ENCODE measurements at places on chromosomes 16 and 17.

- DNase-seq, result no peak
Observed at GRCh38 chr17:47620503-47621245, 29.0 kb upstream of the KPNB1 start.

DNA sequence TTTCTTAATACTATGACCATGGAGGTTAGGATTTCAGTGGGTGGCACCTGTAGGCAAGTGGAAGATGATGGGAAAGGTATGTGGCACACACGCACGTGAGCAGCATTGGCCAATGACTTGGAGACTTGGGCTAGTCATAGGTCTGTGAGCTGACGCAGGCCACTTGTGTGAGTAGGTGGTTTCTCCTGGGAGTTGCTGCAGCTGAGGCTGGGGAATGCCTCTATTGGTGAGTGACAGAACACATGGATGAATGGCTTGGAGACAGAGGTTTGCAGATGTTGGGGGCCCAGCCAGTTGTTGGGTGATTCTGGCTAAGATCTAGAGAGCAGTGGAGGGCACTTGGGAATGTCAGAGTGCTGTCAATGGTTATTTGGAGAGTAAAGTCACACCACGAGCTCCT lies 64.1 kb downstream of the MARF1 start:
- no peak for DNase-seq

- no peak for DNase-seq
Observed at GRCh38 chr16:23587726-23588125, 8.4 kb downstream of the NDUFAB1 start.

DNA sequence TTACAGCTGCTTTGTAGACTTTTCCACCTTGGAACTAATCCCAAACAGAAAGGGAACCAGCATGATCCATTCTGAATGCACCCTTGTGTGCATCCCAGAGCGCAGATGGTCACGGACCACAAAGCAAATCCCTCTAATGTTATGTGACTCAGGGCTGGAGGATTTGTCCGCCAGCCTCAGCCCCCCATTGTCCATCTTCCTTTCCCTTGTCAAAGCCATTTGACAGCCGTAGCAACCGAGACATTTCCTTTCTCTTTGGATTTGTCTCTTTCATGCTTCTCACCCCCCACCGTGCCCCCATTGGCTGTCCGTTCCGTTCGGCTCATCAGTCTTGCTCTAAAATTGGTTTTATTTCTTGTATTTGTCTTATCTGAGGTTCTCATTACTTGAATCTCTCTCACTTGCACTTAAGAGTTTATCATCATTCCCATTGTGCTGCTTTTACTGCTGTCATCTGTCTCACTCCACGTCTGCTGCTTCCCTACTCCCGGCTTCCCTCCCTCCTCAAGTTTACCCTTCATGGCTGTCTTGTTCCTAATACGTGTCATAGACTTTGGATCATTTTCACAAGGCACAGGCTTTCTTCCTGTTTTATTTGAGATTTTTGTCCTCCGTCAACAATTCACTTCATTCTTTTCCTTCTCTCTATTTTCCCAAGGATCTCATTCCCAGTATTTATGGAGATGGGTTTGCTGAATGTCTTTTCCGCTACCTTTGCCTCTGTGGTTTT lies 163.4 kb upstream of the ERCC4 start:
- DNase-seq, result no peak

GRCh38 chr17:77485089-77485833 lies 344.5 kb downstream of the SEC14L1 start:
- no peak for DNase-seq

DNA sequence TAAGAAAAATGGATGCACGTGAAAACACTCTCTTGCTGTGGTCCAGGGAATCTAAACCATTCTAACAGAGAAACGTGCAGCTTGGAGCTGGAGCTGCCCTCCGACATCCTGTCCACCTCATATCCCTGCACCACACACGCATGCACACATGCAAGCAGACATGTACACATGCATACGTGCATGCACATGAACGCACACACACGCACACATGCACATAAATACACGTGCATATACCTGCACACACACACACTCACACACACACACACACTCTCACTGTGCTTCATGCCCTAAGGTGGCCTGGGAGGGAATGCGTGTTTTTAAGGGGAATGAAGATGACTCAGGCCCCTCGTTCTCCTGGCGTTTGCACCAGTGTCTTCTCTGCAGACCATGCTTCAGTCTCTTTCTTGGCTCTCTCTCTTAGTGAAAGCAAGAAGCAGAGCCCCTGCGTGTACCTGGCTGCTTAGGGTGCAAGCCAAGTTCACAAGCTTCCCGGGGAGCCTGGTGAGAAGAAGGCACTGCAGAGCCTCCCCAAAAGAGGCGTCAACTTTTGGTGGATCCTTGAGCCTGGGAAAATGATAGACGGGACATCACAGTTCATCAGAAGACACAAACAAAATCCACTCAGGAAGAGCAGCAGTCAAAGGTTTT lies 72.8 kb downstream of the GOSR1 start:
- no peak for DNase-seq

DNA sequence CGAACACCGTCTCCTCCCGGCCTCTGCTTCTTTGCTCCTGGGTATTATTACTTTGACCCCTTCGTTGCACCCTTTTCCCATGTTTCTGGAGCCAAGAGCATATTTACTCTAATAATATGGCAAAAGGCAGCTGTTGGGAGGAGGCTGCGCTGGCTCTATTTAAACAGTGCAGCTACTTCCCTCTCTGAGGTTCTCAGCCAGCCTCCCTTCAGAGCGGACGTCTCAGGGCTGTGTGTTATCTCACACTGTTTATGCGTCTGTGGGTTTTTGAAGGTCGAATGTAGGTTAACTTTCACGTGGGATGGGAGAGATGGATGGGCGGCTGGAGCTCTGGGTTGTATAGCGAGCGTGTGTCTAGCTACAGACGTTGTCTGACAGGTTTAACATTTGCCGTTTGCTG lies 45.3 kb downstream of the COX4I1 start:
- DNase-seq, result no peak

DNA sequence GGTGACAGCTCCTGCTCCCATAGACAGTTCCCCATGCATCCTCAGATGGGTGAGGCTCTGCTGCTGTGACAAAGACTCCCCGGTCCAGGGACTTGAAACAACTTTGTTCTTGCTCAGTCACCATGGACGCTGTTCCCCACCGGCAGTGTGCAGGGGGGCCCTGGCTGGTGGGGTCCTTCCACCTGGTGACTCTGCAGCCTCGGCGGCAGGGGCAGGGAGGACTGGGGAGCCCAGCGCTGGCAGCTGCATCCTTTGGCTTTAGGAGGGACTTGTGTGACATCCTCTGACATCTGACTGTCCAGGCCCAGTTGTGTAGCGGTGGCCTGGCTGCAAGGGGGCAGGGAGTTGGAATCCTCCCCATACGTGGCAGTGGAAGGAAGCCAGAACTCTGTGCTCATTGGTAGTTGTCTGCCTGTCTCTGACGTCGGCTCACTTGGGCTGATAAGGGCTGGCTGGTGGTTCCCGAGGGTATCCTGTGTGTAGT lies 107.3 kb downstream of the CMIP start:
- no peak for DNase-seq

GRCh38 chr16:12486386-12486785 lies 317.3 kb downstream of the CPPED1 start:
- no peak for DNase-seq

GRCh38 chr17:44997733-44998520 lies 29.8 kb upstream of the C1QL1 start:
- DNase-seq, result no peak

GRCh38 chr17:7110617-7111306 lies 3.9 kb downstream of the ASGR2 start:
- DNase-seq, result no peak

DNA sequence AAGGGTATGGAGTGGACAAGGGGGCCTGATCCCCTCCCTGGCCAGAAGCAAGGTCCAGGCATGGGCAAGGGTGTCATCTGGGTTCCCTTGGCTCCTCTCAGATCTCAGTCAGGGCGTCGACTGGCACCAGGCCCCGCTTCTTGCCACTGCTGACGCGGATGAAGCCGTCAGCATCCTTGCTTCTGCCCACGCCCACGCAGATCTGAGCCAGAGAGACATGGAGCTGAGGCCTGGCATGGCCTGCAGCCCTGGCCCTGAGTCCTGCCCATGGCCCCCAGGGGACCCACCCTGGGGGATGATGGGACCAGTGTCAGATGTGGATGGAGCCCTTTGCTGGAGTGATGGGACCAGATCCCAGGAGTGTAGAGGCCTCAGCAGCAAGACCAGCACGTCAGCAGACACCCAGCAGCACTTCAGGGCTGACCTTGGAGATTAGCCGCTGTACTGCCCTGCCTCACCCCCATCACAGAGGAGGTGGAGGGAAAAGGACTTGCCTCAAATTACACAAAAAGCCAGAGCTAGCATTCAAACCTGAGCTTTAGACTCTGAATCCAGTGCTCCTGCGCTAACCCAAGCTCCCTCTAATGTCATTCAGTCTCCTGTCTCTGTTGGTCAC lies 12.2 kb downstream of the RPL19 start:
- DNase-seq, result no peak

DNA sequence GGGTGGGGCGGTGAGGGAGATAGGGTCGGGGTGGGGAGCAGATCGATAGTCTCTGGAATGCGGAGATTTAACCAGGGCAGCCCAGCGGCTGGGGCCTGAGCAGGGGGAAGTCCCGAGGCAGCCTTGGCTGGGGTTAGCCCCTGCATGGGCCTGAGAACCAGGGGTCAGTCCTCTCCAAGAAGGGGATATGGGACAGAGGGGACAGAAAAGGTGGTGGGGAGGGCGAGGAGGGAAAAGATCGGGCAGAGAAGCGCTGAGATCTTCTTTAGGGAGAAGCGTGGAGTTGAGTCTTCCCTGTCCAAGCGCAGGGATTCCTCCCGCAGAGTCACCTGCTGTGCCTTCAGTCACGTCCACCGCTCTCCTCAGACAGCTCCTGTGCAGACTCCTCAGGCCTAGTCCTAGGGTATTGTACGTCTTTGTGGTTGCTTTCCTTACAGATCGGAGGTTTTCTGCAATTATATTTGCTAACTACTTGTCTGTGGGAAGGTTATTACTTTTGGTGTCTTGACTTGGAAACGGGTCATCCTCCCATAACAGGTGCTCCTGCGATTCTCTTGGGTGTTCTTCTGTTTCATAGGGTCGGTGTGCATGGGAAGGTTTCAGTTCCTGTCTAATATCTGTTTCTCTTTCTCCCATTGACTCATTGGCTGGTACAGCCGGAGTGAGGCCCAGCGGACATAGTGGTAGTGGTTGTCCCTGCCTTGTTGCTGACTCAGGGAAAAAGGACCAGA lies 952 bp downstream of the CD300A start:
- DNase-seq, result no peak

- peak; percentile 34 for DNase-seq
Observed at GRCh38 chr17:78925234-78925633, at the start of gene TIMP2. TIMP2 (minus strand) TSS chr17:78925387; CDS start chr17:78925088, 299 bp downstream.

DNA sequence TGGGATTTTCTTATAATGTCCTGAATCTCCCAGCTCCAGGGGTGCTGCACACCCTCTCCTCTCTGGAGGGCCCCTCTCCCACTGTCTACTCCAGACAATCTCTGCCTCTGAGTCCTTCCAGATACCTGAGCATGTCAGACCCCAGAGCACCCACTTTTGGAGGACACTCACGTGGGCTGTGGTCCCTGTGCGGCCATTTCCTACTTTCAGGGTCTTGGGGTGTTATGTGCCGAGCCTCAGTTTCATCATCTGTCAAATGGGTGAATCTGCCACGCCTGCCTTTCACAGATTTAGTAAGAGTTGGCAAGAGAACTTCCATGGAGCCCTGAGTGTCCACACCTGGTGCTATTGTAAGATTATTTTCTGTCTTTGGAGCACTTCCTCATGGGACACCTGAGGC lies 3.7 kb upstream of the FOXL1 start:
- no peak for DNase-seq

DNA sequence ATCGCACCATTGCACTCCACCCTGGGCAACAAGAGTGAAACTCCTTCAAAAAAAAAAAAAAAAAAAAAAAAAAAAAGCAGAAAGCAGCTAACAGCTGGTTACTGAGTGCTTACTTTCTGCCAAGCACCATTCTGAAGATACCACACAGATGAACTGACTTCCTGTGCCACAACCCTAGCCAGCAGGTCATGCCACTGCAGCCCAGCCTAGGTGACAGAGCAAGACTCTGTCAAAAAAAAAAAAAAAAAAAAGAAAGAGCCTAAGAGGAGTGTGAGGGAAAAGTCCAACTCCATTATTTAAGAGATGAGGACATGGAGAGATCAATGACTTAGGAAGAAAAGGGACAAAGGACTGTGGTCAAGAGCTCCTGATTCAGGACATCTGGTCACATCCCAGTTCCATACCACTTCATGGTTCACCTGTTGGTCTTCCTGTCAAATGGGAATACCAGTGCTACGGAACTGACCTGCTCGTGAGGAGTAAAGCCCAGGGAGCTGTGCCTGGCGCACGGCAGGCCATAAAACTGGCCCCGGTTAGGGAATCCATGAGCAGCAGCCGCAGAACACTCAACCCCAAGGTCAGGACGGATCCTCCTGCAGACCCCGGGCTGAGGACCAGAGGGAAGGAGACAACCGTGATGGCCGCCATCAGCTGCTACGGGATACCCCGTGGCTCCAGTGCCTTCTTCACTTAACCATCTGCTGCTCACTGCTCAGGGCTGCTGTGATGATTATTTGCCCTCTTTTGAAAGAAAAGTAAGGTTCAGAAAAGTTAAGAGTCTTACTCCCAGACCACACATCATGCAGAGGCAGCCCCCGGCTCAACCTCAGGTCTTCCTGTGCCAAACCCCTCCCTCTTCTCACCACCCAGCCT lies 950 bp downstream of the KLHDC4 start:
- no peak for DNase-seq

DNA sequence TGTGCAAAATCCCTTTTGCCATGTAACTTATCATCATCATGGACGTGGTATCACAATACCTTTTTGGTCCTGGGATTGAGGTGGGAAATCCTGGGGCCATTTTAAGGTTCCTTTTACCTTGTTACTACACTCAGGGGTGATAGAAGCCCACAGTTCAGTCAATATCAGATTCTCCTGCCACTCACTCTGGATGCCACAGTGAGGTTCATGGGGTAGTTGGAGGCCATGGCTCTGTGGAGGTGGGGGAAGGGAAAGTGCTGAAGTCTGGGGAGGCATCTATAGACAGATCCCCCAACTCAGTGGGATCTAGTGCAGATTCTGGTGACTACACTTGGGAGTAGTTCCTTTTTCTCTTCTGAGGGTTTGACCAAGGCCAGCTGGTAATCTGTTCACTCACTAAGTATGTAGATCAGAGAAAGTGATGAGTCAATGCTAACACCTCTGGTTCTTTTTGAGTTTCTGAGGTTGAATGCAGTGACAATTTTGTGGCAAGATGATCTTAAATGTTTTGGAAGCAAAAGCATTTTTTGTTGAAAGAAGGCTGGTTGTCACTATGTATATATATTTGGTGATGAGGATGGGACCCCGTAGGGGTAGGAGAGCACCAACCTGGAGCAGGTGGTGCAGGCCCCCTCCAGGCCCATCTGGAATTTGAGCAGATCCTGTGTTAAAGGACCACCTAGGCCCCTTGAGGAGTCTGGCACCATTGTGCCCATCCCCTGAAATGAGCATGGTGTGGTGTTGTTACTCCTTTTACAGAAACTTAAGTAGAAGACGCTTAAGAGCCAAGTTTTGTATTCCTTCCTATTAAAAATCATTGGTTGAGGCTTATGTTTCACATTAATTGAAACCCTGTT lies 18.8 kb upstream of the IRF8 start:
- no peak for DNase-seq

GRCh38 chr16:57676553-57677085 lies 8.5 kb downstream of the ADGRG3 start:
- no peak for DNase-seq
